ENCODE measurements at places on chromosomes 6 and 20.
A peak's percentile ranks its signal among the peaks of the same experiment; 100 is the strongest.

- H3K4me3 ChIP-seq = no peak overlapping the region
- peak; percentile 54 for DNase-seq
- H3K27me3 ChIP-seq = peaks cover 4% of the 10 kb centered on the region
These were observed 5.8 kb upstream of the PACSIN1 start for GRCh38 chr6:34459899-34460593.

DNA sequence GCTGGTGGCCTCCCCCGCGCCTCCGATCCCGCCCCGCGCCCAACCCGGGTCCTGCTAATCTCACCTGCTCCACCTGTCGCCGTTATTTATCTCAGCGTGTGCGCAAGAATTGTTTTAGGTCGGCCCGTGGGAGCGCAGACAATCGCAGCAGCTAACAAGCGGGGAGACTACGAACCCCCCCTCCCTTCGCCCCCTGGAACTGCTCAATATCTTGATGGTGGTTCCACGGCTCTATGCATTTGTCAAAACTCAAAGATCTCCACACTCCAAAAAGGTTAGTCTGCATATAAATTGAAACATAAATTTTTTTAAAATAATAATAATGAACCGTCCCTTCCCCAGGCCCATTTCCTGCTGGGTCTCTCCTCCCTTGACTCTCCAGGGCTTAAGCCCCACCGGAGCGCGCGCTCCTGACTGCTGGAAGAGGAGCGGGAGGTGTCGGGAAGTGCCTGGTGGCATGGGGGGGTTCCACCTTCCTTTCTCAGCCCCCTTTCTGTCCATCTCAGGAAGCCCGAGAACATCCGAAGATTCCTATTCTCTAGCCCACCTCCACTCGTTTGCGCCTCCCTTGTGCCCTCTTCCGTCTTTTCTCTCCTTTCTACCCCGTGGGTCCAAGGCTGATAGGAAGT, 1.6 kb upstream of the MDGA1 start:
- H3K4me1 ChIP-seq = peaks cover 30% of the 10 kb centered on the region
- H3K4me3 ChIP-seq = peak overlapping the region; percentile 95
- DNase-seq = no peak

GRCh38 chr20:64188682-64189529, 24.7 kb downstream of the MYT1 start:
- no peak for DNase-seq
- peaks cover 4% of the 10 kb centered on the region for H3K27me3 ChIP-seq
- no peak overlapping the region for H3K4me3 ChIP-seq
- peaks cover 14% of the 10 kb centered on the region for H3K4me1 ChIP-seq
- no peaks in the 10 kb centered on the region for H3K36me3 ChIP-seq

- H3K4me1 ChIP-seq = no peaks in the 10 kb centered on the region
- no peak overlapping the region for H3K4me3 ChIP-seq
- peaks cover 25% of the 10 kb centered on the region for H3K36me3 ChIP-seq
- H3K27ac ChIP-seq = no peak overlapping the region
- H3K27me3 ChIP-seq = no peaks in the 10 kb centered on the region
- DNase-seq = no peak
These were observed 13.8 kb upstream of the NHLRC1 start for GRCh38 chr6:18136260-18136659.

- H3K27me3 ChIP-seq = peaks cover 27% of the 10 kb centered on the region
- H3K4me3 ChIP-seq = no peak overlapping the region
- no peak for DNase-seq
- H3K27ac ChIP-seq = no peak overlapping the region
- H3K36me3 ChIP-seq = no peaks in the 10 kb centered on the region
- H3K4me1 ChIP-seq = no peaks in the 10 kb centered on the region
These were observed 301.9 kb upstream of the SGK1 start for GRCh38 chr6:134619789-134620188.

DNA sequence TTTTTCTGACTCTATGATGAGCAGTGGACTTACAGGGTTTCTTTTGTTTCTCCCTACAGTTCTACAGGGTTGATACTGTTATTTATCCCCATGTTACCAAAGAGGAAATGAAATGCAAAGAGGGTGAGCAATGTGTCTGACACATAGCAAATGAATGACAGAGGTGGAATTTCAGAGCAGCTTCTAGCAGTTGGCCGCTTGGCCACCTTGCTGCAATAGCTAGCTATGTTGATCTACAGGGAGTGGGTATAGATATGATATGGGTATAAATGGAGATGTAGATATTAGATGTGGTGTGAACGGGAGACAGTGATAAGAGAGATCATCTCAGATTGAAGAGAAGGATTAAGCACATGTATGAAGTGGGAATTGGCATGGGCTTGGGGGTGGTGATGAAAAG, 10.9 kb upstream of the SLC22A3 start:
- no peak for DNase-seq
- no peak overlapping the region for H3K4me3 ChIP-seq
- peaks cover 6% of the 10 kb centered on the region for H3K4me1 ChIP-seq
- H3K36me3 ChIP-seq = no peaks in the 10 kb centered on the region
- H3K27me3 ChIP-seq = peaks cover 31% of the 10 kb centered on the region
- no peak overlapping the region for H3K27ac ChIP-seq

- H3K27ac ChIP-seq = no peak overlapping the region
- peaks cover 33% of the 10 kb centered on the region for H3K36me3 ChIP-seq
- peaks cover 33% of the 10 kb centered on the region for H3K27me3 ChIP-seq
- no peaks in the 10 kb centered on the region for H3K4me1 ChIP-seq
- no peak for DNase-seq
These were observed 35.3 kb downstream of the FOXQ1 start for GRCh38 chr6:1347161-1347560.

- no peak overlapping the region for H3K27ac ChIP-seq
- peaks cover 12% of the 10 kb centered on the region for H3K4me1 ChIP-seq
- H3K4me3 ChIP-seq = no peak overlapping the region
- H3K36me3 ChIP-seq = no peaks in the 10 kb centered on the region
These were observed 98.4 kb downstream of the PSMB1 start for GRCh38 chr6:170454512-170455285.

DNA sequence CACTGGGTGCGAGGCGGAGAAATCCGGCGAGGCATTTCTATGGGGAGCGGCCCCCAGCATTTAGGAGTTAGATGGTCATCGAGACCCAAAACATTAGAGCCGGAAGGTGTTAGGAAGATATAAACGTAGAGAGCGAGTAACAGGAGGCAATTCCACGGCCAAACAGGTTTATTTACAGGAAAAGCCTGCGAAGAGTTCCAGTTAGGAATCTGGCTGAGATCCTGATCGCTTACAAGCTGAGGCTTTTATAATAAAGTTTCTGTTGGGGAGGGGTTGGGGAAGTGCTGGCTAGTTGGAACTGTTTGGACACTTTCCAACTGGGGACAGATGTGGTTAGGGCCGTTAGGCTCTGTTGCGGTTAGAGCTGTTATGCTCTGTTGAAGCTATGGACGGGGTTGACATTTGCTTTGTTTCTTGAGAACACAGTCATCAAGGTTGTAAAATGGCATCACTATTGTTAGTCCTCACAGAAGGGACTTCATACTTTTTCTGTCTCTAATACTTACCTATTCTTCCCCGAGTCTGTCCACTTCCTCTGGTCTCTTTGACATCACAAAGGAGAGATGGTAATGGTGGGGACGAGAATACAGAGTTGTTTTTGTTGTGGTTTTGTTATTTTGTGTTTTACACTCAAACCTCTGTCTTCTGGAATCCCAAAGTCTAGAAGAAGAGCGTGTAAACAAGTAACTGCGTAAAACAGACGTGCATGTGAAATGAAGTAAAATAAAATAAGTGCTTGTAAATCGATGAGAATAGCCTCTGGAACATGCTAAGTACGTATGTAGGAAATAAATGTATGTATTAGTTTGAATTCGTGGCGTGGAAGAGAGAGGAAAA, 554 bp upstream of the ZSCAN31 start:
- H3K4me1 ChIP-seq = peaks cover 5% of the 10 kb centered on the region
- DNase-seq = no peak
- H3K27me3 ChIP-seq = no peaks in the 10 kb centered on the region
- no peak overlapping the region for H3K27ac ChIP-seq

- DNase-seq = no peak
- no peaks in the 10 kb centered on the region for H3K27me3 ChIP-seq
- no peaks in the 10 kb centered on the region for H3K4me1 ChIP-seq
- H3K36me3 ChIP-seq = no peaks in the 10 kb centered on the region
- no peak overlapping the region for H3K27ac ChIP-seq
- no peak overlapping the region for H3K4me3 ChIP-seq
These were observed 133.6 kb downstream of the ALDH8A1 start for GRCh38 chr6:134816300-134816699.
